ENCODE measurements at places on chromosomes 1 and 21.

DNA sequence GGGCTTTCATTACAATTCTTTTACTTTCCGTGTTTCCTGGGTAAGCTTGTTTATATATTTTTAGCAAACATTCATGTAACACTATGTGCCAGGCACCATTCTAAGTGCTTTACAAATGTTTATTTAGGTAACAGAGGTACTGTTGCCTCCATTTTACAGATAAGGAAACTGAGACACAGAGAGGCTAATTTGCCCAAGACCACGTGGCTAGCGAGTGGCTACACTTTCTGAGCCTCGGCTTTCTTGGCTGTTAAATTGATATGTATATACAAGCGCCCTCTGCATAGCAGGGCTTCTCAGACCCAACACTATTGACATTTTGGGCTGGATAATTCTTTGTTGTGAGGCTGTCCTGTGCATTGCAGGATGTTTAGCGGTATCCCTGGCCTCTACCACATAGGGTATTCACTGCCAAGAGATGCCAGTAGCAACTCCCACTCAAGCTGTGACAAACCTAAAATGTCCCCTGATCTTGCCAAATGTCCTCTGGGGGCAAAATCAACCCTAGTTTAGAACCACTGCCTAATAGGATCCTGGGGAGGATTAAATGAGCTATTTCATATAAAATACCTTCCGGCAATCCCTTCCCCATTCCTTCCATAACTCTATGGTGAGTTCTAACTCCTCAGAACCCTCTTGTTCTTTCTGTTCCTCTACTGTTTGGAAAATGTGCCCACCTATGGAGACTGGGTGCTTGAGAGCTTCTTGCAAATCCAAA is 17.2 kb upstream of the ID3 start:
- DNase-seq, result no peak

- no peak for DNase-seq
Measured at GRCh38 chr1:156004843-156005584, 15.7 kb downstream of the SSR2 start.

DNA sequence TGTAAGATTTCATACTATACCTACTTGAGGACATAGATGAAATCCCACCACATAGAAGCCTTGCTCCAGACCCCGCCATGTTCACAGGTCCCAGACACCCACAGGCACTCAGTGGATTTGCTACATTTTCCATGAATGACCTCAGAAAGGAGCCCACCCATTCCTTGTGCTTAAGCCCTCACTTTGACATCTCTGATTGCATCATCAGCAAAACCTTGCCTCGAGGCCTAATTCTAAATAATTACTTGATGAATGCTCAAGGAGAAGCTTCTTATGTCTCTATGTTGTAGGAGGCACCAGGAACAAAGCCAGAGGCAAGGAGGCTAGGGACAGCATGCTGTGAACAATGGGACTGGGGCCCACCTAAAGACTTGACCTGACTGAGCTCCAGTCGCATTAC is 12.1 kb downstream of the OVGP1 start:
- no peak for DNase-seq

GRCh38 chr1:18232052-18232451 is 124.5 kb downstream of the IGSF21 start:
- no peak for DNase-seq

DNA sequence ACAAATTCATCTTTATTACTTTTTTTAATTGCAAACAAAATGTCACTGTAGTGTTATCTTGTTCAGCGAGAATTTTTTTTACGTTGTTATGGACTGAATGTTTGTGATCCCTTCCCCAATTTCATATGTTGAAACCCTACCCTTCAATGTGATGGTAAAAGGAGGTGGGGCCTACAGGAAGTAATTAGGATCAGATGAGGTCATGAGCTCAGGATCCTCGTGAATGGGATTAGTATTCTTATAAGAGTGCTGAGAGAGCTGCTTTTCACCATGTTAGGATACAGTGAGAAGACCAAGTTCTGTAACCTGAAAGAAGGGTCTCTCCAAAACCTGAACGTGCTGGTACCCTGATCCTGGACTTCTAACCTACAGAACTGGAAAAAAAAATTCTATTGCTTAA is 646.0 kb upstream of the TMPRSS15 start:
- no peak for DNase-seq

- no peak for DNase-seq
Measured at GRCh38 chr1:4367230-4367777, 287.1 kb upstream of the AJAP1 start.

GRCh38 chr1:40247655-40248054 is at the start of gene TMCO2:
Gene TMCO2, plus strand, starts transcription at chr1:40247937. Its CDS starts 57 bp downstream, at chr1:40247994.
- no peak for DNase-seq

DNA sequence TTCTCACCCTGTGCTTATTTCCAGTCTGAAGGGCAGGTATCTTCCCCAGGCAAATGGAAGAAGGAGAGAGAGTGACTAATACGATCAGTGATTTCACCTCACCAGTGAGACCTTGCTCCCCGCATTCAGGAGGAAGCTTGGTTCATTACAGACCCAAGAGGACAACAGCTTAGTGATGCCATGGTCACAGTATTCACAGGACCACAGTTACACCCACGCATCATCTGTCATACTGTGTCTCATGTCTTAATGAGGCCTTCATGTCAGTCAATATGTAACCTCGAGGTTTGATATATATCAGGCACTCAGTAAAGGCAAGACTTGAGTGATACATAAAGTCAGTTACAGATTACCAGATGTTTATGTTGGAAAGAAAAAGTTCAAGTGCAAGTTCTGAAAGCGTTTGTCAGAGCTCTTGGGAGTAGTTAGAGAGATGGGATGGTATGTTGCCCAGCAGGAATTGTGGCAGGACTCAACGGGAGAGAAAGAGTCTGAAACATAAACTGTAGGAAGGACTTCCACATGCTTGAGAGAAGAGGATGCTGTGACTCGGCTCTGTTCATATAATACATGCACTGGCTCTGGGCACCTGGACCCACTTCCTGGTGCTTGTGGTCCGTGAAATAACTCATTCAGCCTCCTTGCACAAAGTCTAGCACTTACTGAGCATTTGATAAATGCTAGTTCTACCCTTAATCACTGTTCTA is 33.3 kb downstream of the GNPAT start:
- no peak for DNase-seq

DNA sequence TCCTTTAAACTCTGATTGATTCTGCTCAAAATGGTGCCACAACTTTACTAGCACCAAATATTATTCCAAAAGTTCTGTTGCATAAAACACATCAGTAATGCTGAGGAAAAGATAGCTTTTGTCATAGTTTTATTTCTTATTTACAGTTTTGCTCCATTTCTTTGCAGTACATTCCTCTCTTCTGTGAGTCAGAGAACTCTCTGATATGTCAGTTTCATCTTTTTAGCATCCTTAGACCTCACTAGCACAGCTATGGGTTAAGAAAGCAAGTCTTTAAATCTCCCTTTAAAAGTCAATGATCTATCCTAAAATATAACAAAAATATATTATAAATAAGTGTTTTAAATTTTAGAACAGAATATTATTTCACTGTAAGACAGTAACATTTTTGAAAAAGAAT is 356.6 kb upstream of the SNX7 start:
- DNase-seq, result no peak

GRCh38 chr1:175009532-175009931 is 9.8 kb downstream of the CACYBP start:
- no peak for DNase-seq

DNA sequence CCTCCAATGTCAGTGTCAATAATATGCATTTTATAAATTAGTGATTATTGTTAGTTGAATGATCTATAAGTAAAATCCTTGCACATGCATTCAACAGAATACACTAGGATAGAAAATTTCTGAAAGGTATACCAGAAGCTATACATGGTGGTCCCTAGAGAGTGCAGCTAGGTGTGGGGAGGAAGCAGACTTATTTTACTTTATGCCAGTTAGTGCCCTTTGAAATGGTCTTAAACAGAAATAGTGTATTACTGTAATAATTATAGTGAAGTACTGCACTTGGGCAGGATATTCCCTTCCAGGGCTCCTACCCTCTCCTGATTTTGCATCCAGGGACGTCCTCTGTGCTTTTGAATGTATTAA is 23.2 kb upstream of the WDR26 start:
- DNase-seq, result no peak

GRCh38 chr1:83932281-83932680 is 66.7 kb downstream of the TTLL7 start:
- DNase-seq, result no peak

DNA sequence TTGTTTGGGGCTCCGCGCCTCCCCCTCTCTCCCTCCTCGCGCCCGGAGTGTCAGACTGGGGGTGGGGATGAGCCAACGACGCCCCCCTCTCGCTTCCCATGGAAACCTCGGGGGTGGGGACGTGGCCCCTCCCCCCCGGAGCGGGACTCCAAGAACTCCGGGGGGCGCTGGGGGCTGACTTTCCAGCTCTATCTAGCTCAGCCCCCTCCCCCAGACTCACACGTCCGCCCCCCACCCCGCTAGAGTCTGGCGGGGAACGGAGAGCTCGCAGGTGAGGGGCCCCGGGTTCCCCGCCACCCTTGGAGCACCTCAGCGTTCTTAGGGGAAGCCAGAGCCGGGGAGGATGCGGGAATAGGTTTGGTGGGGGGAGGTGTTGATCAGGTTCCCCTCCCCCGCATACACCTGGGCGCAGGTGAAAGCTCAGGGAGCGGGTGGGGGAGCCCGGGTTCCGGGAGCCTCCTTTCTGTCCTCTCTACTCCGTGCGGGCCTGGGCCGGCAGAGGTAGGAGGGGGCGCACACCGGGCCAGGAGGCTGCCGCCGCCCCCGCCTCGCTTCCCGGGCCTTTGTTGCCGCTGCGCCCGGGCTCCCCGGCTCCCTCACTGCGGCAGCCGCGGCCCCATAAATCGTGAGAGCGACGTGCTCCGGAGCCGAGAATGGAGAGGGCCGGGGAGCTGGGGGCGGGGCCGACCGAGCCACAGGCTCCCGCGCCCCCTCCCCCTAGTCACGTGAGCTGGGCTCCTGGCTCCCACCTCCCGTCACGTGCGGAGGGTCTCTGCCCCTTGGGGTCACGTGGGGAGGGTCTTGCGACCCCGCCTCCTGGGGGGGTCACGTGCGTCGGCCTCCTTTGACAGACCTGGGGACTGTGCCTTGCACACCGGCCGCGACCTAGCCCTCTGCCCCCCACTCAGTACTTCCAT is 1.9 kb downstream of the EFNA3 start:
- DNase-seq, result no peak

GRCh38 chr1:208540724-208541123 is 296.5 kb upstream of the PLXNA2 start:
- DNase-seq, result no peak

GRCh38 chr1:119758584-119758983 is 10.1 kb downstream of the HMGCS2 start:
- no peak for DNase-seq

DNA sequence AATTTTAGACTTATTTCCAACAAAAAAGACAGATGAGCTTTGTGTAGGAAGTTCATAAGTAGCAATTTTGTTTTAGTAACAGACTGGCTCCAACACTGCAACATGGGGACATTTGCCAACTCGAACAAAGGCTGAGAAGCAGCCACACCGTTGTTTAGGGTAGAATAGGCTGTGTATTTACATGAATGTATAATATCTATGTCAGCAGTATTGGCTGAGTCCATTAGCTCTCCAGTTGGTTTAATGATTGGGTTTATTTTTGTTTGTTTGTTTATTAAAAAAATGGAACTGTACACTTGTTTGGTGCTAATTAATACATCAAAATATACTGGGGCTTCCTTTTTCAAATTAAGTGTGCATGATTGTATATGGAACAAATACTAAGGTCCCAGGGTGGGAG is 7.3 kb upstream of the TMCO2 start:
- no peak for DNase-seq

DNA sequence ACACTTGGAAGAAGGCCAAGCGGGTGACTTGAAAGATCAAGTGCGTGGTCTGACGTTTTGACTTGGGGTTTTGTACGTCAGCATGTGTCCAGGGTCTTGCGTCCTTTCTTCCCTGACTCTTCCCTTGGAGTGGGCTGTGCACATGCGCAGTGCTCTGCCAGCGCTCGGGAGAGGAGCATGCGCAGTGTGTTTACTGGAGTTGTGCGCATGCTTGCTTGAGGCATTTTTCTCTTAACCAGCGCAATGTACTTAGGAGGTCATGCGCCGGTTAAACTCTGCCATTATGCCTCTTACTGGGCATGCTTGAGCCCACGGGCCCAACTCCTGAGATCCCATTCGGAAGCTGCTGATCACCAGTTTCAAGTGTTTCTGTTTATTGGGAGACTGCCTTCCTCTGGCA is 242.5 kb upstream of the AJAP1 start:
- no peak for DNase-seq

DNA sequence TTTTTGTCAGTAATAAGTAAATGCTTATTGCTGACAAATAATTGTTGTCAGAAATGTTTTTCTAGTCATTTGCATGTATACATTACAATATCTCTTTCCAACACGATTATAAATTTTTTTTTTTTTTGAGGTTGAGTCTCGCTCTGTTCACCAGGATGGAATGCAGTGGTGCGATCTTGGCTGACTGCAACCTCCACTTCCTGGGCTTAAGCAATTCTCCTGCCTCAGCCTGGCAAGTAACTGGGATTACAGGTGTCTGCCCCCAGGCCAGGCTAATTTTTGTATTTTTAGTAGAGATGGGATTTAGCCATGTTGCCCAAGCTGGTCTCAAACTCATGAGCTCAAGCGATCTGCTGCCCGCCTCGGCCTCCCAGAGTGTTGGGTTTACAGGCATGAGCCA is 72.0 kb upstream of the ATF3 start:
- no peak for DNase-seq

GRCh38 chr1:162530307-162530987 is 31.1 kb upstream of the UAP1 start:
- DNase-seq, result no peak

GRCh38 chr1:5430136-5430535 is 562.1 kb downstream of the NPHP4 start:
- no peak for DNase-seq

DNA sequence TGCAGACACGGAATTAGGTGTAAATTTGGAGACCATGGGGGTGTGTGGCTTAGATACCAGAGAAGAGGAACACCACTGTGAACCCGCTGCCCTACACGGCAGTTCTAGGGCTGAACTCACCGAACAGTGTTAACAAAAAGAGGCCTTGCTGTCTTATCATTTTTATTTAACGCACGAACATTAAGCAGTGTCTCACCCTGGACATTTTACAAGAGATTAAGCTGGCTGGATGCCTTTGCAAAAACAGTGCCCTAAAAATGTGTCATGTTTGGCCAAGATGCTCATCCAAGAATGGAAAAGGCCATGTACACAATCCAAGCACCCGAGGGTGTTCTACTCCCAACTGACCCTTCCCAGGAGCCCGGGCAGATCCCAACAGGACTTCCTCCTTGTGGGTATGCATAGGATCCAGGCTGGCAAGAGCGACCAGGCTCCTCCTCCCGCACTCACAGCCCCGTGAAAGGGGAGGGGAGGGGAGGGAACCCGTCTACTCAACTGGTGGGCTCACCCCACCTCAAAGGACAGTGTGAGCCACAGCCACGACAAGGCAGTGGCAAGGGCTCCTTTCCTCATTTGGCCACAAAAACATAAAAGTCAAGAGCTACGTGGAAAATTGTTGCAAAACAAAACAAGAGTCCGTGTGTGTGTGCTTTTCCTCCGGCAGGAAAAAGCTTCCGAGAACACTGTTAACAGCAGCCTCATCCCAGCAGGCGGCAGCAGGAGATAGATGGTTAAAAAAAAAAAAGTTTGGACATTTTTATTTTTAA is 20.3 kb downstream of the C2CD2 start:
- no peak for DNase-seq

Measured in NCI-H2081 treated with DMSO at 0.1 percent for 48 hours (cell line).